MG63 (cell line): ENCODE measurements at places on chromosomes 12 and 14. TPM values are rescaled to one million over a fixed set of nuclear protein-coding genes. Genes with fewer than 3 reads are reported as not detected.

Gene HSPB8
- total RNA-seq: 18.2 and 22.3 TPM in 2 replicates

Gene ETNK1
- total RNA-seq: 8.5 and 11.0 TPM in 2 replicates

Gene LGR5
- not detected in 2 replicates for total RNA-seq

Gene RASAL1
- not detected in 2 replicates for total RNA-seq

Gene GUCY2C
- not detected in 2 replicates for total RNA-seq

Gene KICS2
- 1.5 and 5.4 TPM in 2 replicates for total RNA-seq

Gene PTPRQ
- 4.0 TPM in 2 replicates for total RNA-seq

Gene LRP10
- total RNA-seq: 6.4 and 21.9 TPM in 2 replicates
